ENCODE measurements at places on chromosomes 12 and 14.

DNA sequence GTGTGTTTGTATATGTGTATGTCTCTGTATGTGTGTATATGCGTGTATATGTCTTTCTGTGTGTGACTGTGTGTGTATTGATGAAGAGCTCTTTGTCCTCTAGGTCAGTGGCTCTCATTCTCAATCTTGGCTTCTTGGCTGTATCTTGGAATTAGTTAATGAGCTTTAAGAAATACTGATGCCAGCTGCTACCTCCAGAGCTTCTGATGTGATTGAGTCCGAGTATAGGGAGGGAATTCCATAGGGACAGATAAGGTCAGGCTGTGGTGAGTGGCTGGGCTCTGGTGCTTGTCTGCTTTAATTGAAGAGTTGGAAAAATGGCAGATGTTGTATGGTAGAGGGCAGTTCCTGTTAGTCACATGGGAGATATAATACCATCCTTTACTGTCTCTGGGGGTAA, 140.1 kb downstream of the C12orf75 start:
- DNase-seq, result no peak

DNA sequence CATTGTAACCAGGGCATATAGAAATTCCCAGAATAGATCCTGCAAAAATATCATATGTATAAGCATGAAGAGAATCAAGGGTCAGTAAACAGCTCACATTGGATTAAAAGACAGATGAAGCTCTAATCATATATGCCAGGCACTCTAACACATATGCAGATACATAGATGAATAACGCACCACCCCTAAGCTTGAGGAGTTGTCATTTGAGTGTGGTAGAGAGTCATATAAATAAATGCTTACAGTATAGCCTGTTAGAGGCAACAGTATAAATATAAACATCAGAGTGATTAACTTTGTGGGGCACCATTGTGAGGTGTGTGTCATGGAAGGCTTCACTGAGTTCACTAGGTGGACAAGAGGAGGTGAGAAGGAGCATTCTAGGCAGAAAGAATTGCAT, 346.7 kb upstream of the PRICKLE1 start:
- DNase-seq, result no peak

DNA sequence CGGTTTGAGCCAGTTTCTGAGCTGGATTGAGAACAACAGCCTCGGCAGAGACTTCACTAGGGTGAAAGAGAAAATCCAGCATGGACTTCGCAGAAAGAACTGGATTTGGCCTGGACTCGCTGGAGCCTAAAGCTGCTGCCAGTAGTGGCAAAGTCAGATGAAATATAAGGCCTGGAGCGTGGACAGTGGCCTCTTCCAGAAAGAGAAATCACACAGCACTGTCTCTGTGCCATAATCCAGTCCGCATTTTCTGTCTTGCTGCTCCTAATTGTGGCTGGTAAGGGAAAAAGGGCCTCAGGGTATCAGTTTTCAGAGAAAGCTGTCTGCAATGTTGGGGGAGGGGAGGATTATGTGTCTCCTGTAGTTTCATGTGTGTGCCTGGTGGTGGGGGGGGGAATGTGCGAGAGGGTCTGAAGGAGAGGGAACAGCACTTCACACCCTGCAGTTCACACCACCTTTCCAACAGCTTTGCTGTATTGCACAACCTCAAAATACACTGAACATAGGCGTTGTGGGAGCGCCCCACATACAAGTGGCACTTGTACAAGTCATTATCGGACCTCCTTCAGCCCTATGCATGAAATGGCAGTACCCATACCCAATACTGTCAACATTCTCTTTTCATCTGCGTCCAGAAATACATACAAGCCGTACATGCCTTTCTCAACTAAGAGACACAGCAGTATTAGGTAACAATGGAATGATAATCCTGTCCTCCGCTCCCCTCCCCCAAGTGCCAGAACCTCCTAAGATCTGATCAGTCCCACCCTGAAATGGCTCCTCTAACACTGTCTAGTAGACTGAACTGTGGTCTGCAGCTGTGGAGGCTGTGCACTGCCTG, 107.5 kb upstream of the ATF7IP start:
- peak; percentile 100 for DNase-seq

DNA sequence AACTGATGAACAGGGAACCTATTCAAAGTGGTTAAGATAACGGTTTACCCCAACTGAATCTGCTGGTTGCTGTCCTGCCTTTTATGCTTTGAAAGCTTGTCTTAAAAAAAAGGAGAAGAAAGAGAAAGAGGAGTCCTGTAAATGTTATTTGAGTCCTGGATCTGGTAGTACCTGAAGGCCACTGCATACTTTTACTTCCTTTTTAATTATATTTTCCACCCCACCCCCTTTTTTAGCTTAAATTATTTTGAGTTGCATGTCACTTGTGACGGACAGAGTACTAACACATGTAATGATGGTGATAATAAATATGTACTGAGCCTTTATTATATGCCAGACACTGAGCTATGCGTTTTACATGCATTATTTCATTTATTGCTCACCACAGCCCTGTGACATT, 2.5 kb upstream of the AMIGO2 start:
- no peak for DNase-seq

GRCh38 chr14:61113561-61114225, 132.6 kb downstream of the SLC38A6 start:
- DNase-seq, result no peak
